Activated CD4-positive, CD25-positive, alpha-beta regulatory T cell treated with anti-CD3 and anti-CD28 coated beads, Interleukin-2, amount 50 U/mL, for 16 hours (primary cell): ENCODE measurements at places on chromosomes 6 and 20.

DNA sequence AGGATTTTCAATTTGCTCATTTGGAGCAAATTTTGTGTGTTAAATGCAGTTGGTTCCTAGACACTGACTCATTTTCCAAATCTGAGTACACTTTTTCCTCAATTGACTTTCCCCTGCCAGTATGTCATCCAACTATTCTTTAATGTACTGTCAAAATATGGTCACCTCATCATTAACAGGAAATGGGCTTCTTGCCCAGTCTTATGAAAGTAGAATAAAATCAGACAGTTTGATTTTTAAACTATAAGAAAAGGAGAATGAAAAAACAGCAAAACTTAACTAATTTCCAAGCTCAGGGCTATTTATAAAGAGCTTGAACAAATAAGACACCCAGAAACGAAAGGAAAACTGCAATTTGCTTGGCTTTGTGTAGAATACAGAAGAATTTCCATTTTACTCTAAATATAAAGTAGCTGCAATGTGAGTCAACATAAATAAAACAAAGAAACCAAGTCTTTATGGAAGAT lies 43.7 kb upstream of the RAB23 start:
- no peak for DNase-seq

DNA sequence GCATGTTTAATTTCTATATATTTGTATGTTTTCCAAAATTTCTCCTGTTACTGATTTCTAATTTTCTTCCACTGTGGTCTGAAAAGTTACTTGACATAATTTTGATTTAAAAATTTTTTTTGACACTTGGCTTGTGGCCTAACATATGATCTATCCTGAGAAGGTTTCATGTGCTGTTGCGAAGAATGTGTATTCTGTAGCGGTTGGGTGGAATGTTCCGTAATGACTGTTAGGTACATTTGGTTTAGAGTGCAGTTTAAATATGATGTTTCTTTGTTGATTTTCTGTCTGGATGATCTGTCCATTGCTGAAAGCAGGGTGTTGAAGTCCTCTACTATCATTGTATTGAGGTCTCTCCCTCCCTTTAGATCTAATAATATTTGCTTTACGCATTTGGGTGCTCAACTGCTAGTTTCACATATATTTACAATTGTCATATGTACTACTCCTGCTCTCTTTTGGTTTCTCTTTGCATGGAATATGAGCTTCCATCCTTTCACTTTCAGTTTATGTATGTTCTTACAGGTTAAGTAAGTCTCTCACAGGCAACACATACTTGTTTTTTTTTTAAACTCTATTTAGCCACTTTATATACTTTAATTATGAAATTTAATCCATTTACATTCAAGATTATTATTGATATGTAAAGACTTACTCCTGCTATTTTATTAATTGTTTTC lies 19.5 kb upstream of the EDN1 start:
- DNase-seq = no peak

DNA sequence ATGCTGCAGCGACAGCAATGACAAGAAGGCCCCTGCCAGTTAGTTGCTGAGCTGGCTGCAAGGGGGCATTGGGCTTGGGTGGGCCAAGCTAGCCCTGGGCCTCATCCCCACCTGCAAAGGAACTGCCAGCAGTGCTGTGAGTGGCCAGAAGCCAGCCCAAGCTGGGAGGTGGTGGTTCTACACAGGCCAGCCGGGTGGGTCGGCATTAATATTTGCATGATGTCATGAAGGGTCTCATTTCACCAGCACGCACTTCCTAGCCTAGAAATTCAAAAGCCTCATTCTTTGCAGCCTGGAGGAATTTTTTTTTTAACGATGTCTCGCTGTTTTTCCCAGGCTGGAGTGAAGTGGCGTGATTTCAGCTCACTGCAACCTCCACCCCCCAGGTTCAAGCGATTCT lies 62.0 kb downstream of the IYD start:
- DNase-seq = no peak

DNA sequence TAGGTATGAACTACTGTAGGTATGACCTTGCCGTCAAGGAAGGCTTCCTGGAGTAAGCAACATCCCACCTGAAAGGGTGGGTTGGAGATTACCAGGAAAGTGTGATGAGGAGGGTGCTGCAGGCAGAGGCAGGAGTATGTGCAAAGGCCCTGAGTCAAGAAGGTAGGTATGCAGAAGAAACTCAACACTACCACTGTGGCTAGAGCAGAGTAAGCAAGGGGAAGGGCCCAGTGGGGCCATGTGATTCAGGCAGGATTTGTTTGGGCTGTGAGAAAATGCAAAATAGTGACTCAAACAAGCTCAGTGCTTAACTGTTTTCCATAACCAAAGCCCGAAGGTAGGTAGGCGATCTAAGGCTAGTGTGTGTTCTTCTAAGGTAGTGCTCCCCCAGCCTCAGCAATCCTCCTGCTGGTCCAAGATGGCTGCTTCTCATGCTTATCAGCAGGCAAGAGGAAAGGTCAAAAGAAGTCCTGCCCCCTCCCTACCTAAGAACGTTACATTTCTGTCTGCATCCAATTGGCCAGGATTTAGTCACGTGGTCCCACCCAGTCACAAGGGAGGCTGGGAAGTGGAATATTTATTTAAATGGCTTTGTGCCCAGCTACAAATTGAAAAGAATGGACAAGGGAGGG lies 36.2 kb upstream of the HMGA1 start:
- DNase-seq = no peak

- DNase-seq = no peak
These were observed 608.9 kb downstream of the PRKN start for GRCh38 chr6:162118706-162119105.
